ENCODE measurements at places on chromosomes 16 and 17.

- no peak for DNase-seq
These were observed 10.2 kb downstream of the SOCS7 start for GRCh38 chr17:38361694-38362465.

GRCh38 chr17:55726440-55726839 lies 3.8 kb upstream of the TMEM100 start:
- DNase-seq = no peak

DNA sequence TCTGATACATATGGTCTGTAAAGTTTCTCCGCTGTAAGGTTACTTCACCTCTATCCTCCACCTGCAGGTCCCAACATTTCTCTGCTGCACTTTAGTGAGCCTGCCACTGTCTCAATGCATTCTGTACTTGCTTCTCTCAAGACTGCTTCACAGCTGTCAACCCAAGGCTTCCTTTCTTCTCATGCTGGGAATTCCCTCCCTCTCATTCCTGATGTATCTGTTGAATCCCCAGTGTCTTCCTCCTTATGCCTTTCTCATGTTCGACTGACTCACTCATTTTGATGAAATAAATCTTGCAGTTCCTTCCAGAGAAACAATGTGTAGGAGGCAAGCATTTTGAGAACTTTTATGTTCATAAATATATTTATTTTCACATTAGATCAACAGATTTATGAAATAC lies 288.3 kb downstream of the CNTNAP4 start:
- no peak for DNase-seq

GRCh38 chr16:27867122-27868110 lies 196.1 kb downstream of the GSG1L start:
- DNase-seq = peak; percentile 48

- DNase-seq = peak; percentile 19
These were observed 36.5 kb upstream of the TOB1 start for GRCh38 chr17:50902372-50903353.

- peak; percentile 60 for DNase-seq
These were observed 118.2 kb upstream of the KCNJ18 start for GRCh38 chr17:21573961-21574610.

DNA sequence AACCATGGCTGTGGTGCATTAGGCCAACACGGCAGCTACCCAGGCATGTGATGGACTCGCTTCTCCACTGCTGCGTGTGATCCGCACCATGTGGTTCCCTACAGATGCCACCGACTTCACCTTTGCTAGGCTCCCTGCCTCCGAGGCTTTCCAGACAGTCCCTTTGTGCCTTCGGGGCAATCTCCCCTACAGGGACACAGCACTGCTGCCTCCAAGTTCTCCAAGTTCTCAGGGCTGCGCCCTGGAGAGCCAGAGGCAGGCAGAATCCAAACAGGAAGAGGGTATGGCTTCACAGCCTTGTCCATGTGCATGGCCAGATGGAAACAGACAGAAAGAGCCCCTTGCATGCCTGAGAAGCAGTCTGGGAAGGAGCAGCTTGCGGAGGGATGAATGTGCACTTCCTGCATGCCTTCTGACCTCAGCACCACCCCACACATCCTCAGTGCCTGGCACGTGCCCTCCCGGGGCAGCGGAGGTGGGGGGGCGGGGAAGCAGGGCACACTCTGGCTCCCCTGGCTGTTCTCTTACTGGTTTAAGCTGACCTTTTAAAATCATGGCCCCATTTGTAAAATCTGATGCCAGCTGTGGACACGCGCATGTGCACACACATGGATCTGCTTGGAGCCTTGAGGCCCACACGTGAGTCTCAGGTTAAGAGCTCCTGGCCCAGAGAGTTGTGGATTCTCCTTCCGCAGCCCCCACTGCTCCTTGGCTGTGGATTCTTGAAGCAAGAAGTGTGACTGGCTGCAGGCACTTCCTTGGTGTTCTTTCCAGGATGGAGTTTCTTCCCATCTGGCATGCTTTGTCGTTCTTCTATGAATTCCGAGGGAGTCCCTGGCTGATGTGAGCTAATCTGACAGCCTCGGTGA lies 55.3 kb upstream of the MTSS2 start:
- peak; percentile 30 for DNase-seq

DNA sequence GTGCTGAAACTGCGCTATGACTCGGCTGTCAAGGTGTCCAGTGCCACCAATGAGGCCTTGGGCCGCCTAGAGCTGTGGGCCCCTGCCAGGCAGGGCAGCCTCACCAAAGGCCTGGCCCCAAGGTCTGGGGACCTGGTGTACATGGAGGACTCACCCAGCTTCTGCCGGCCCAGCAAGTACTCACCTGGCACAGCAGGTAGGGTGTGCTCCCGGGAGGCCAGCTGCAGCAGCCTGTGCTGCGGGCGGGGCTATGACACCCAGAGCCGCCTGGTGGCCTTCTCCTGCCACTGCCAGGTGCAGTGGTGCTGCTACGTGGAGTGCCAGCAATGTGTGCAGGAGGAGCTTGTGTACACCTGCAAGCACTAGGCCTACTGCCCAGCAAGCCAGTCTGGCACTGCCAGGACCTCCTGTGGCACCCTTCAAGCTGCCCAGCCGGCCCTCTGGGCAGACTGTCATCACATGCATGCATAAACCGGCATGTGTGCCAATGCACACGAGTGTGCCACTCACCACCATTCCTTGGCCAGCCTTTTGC lies 25.0 kb downstream of the WNT9B start:
- DNase-seq = no peak

- peak; percentile 56 for DNase-seq
These were observed 22.1 kb upstream of the FASN start for GRCh38 chr17:82120148-82120547.
